Esophagus muscularis mucosa (tissue), 4 donors: ENCODE measurements at places on chromosomes 13 and 19. TPM values are rescaled to one million over a fixed set of nuclear protein-coding genes. Genes with fewer than 3 reads are reported as not detected.

DNA sequence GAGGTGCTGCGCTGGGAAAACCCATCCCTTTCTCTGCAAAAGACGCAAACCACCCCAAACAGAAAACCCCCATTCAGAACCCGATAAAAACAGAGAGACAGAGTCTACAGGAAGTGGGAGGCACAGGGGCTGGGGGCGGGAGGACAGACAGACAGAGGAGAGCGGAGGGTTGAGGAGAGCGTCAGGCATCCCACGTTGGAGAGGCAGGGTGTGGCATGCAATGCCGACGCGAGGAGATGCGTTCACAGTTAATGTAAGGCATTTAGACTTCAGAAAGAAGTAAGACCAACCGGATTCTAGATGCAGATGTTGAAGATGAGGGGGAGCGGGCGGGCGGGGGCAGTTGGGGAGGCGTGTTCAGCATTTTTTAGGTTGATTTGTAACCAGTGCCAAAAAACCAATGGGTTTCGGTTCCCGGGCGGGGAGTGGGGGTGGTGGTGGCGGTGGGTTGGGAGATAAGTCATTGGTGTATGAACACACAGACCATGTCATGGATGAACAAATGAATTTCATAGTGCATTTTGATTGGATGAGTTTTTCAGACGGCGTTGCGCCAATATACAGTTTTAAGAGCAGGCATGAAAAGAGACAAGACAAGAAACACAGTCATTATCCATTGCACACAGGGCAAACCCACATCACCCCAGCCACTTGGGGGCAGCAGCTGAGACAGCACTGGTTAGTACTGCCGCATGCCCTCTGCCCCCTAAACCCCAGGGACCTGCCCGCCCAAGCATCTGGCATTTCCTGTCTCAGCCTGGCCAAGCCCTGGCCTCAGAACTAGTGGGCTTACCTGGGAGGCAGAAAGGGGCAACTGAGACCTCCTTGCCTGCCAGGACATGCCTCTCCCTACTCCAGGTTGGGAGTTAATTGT, 91.3 kb downstream of the IER2 start:
- no peak overlapping the region for H3K27ac ChIP-seq
- no peaks in the 10 kb centered on the region for H3K36me3 ChIP-seq
- no peak for DNase-seq
- H3K27me3 ChIP-seq, result no peaks in the 10 kb centered on the region
- no peaks in the 10 kb centered on the region for H3K4me1 ChIP-seq

GRCh38 chr13:110354123-110354627, 47.1 kb downstream of the COL4A2 start:
- peaks cover 16% of the 10 kb centered on the region for H3K36me3 ChIP-seq
- no peak overlapping the region for H3K4me3 ChIP-seq
- H3K4me1 ChIP-seq, result peaks cover 76% of the 10 kb centered on the region
- H3K27ac ChIP-seq, result peak overlapping the region; percentile 93
- H3K27me3 ChIP-seq, result no peaks in the 10 kb centered on the region

- H3K4me3 ChIP-seq, result peak overlapping the region; percentile 42
- H3K27ac ChIP-seq, result peak overlapping the region; percentile 48
- no peaks in the 10 kb centered on the region for H3K27me3 ChIP-seq
- H3K36me3 ChIP-seq, result no peaks in the 10 kb centered on the region
- DNase-seq, result no peak
Observed at GRCh38 chr13:32737111-32737571, 150.9 kb downstream of the PDS5B start.

DNA sequence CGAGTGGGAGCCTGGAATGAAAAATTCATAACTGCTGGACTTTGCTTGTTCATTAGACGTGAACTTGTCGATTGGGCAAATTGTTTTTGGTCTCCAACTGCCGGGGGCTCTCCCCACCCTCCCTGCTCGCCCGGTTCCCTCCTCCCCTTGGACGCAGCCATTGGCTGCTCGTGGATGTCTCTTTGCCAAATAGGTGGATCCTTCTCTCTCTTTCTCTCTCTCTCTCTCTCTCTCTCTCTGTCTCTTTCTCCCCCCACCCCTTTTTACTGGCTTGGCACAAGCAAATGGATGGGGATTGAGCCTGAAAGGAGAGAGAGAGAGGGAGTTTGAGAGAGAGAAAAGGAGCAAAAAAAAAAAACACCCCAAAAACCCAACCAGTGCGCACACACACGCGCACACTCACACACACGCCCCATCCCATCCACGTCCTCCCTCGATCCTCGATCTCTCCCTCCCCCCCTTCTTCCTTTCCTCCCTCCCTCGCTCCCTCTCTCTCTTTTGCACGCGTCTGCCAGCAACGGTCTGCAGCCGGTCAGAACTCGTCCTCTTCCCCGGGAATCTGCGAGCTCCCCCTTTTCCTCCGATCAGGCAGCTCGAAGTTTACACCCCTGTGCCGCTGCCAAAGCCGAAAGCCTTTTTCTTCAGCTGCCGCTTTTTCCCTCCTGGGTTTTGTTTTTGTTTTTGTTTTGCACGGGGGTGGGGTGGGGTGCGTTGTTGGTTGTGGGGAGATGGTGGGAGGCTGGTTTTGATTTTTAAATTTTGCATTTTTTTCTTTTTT, 27.8 kb downstream of the NFIX start:
- peaks cover 100% of the 10 kb centered on the region for H3K4me1 ChIP-seq
- H3K27ac ChIP-seq, result peak overlapping the region; percentile 97
- H3K4me3 ChIP-seq, result peak overlapping the region; percentile 53
- no peaks in the 10 kb centered on the region for H3K27me3 ChIP-seq
- peak; percentile 95 for DNase-seq
- H3K36me3 ChIP-seq, result no peaks in the 10 kb centered on the region

- no peaks in the 10 kb centered on the region for H3K27me3 ChIP-seq
- H3K27ac ChIP-seq, result no peak overlapping the region
- H3K36me3 ChIP-seq, result no peaks in the 10 kb centered on the region
- H3K4me3 ChIP-seq, result no peak overlapping the region
- peaks cover 7% of the 10 kb centered on the region for H3K4me1 ChIP-seq
Observed at GRCh38 chr19:3821857-3822364, 35.7 kb upstream of the MATK start.

DNA sequence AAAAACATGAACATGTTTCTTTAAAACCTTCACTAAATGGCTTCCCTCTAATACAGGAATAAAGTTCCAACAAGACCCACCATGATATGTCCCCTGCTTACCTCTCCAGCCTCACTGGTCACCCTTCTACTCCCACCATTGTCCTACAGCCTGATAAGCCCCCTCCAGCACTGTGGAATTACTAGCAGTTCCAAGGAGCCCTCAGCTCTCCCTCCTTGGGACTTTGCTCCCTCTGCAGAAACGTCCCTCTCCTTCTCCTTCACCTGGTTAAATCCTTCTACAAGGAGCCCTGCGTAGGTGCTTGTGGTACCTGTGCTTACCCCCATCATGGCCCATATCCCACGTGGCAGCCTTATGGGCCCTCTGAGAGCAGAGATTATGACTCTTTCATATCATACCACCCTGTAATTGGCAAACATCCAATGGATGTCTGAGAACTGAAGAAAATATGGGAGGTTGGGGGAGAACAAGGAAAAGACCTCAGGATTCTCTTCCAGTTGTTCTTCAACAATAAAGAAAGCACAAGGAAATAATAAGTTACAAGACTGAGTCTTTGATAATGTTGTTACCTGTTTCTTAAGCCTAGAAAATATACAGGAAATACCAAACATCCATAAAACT, 26.1 kb upstream of the DOCK9 start:
- peaks cover 50% of the 10 kb centered on the region for H3K4me1 ChIP-seq
- no peaks in the 10 kb centered on the region for H3K36me3 ChIP-seq
- peak; percentile 74 for DNase-seq
- no peak overlapping the region for H3K4me3 ChIP-seq

- no peak overlapping the region for H3K27ac ChIP-seq
- no peaks in the 10 kb centered on the region for H3K36me3 ChIP-seq
- H3K27me3 ChIP-seq, result no peaks in the 10 kb centered on the region
- DNase-seq, result no peak
- H3K4me1 ChIP-seq, result peaks cover 25% of the 10 kb centered on the region
Observed at GRCh38 chr13:41032691-41033376, 13.7 kb upstream of the ELF1 start.

GRCh38 chr13:79427883-79428282, 21.8 kb upstream of the RBM26 start:
- no peaks in the 10 kb centered on the region for H3K27me3 ChIP-seq
- no peak for DNase-seq
- H3K36me3 ChIP-seq, result no peaks in the 10 kb centered on the region
- H3K27ac ChIP-seq, result no peak overlapping the region

GRCh38 chr13:43838909-43839308, 40.6 kb downstream of the CCDC122 start:
- DNase-seq, result no peak
- H3K27me3 ChIP-seq, result no peaks in the 10 kb centered on the region
- H3K36me3 ChIP-seq, result no peaks in the 10 kb centered on the region
- no peak overlapping the region for H3K27ac ChIP-seq

DNA sequence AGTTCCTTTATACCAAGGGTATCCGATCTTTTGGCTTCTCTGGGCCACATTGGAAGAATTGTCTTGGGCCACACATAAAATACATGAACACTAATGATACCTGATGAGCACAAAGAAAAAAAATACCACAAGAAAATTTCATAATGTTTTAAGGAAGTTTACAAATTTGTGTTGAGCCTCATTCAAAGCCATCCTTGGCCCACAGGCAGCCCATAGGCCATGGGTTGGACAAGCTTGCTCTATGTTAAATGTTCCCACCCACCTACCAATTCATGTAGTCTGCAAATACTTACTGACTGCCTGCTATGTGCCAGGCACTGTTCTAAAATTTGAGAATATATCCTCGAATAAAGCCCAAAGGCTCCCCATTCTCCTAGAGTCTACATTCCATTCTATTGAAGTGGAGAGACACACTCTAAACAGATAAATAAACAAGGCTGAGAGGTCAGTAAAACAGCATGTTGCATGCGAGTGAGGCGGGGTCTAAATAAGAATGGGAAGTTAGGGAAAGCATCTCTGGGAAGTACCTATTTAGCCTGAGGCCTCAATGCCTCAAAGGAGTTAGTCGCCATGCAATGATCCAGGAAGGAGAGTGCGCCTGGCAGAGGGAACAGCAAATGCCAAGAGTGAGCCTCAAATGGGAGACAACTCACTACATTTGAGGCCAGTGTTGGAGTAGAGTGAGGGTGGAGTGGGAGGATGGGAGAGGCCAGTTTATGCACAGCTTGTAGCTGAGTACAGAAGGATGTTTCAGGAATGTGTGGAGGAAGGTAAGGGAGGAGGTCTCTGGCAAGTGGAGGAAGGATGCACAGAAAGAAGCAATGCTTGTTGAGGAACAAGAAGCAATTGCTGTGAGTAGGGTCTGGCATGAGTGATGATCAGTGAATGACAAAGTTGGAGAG, 52.5 kb upstream of the CLDN10 start:
- H3K4me3 ChIP-seq, result no peak overlapping the region
- H3K27ac ChIP-seq, result no peak overlapping the region
- no peaks in the 10 kb centered on the region for H3K27me3 ChIP-seq
- H3K36me3 ChIP-seq, result no peaks in the 10 kb centered on the region
- DNase-seq, result no peak

DNA sequence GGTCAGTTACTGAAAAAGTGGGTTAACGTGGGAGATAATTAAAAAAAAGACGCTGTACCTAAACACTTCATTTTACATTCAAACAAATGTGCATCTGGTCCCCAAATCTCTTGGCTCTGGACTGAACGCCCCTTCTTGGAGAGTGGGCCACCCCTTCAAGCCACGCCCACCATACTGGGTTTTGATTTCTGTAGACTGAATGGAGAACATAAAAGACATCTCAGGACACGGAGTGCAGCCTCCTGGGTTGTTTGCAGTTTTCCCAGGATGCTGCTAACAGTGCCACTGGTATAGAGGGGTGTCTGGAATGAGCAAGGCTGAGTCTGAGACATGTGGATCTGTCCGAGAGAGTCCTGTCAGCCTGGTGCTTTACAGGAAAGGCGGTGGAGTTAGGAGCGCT, 10.6 kb downstream of the TFDP1 start:
- no peak for DNase-seq
- no peaks in the 10 kb centered on the region for H3K27me3 ChIP-seq
- no peaks in the 10 kb centered on the region for H3K4me1 ChIP-seq

- no peaks in the 10 kb centered on the region for H3K4me1 ChIP-seq
- no peak for DNase-seq
- no peak overlapping the region for H3K27ac ChIP-seq
- H3K27me3 ChIP-seq, result no peaks in the 10 kb centered on the region
- H3K4me3 ChIP-seq, result no peak overlapping the region
Observed at GRCh38 chr13:109971456-109972090, 185.2 kb upstream of the IRS2 start.

- DNase-seq, result no peak
- H3K4me3 ChIP-seq, result no peak overlapping the region
- H3K36me3 ChIP-seq, result no peaks in the 10 kb centered on the region
- no peaks in the 10 kb centered on the region for H3K4me1 ChIP-seq
Observed at GRCh38 chr13:60001889-60002288, 161.8 kb downstream of the DIAPH3 start.

GRCh38 chr13:102620516-102620915, 23.7 kb downstream of the TPP2 start:
- H3K27me3 ChIP-seq, result no peaks in the 10 kb centered on the region

- peak overlapping the region; percentile 92 for H3K27ac ChIP-seq
- H3K27me3 ChIP-seq, result no peaks in the 10 kb centered on the region
- peaks cover 70% of the 10 kb centered on the region for H3K4me1 ChIP-seq
- H3K4me3 ChIP-seq, result peak overlapping the region; percentile 33
- DNase-seq, result peak; percentile 98
Observed at GRCh38 chr13:110340812-110341444, 33.8 kb downstream of the COL4A2 start.

DNA sequence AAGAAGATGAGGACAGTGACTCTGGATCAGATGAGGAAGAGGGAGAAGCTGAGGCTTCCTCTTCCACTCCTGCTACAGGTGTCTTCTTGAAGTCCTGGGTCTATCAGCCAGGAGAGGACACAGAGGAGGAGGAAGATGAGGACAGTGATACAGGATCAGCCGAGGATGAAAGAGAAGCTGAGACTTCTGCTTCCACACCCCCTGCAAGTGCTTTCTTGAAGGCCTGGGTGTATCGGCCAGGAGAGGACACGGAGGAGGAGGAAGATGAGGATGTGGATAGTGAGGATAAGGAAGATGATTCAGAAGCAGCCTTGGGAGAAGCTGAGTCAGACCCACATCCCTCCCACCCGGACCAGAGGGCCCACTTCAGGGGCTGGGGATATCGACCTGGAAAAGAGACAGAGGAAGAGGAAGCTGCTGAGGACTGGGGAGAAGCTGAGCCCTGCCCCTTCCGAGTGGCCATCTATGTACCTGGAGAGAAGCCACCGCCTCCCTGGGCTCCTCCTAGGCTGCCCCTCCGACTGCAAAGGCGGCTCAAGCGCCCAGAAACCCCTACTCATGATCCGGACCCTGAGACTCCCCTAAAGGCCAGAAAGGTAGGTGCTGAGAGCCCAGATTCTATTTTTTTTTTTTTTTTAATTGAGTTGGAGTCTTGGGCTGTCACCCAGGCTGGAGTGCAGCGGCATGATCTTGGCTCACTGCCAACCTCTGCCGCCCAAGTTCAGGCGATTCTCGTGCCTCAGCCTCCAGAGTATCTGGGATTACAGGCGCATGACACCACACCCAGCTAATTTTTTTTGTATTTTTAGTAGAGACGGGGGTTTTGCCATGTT, 2.3 kb downstream of the PPP1R15A start:
- H3K27ac ChIP-seq, result peak overlapping the region; percentile 97
- peaks cover 48% of the 10 kb centered on the region for H3K4me1 ChIP-seq
- no peaks in the 10 kb centered on the region for H3K27me3 ChIP-seq
- peaks cover 8% of the 10 kb centered on the region for H3K36me3 ChIP-seq
- H3K4me3 ChIP-seq, result peak overlapping the region; percentile 64

The MIR17HG gene
- 1.3 TPM for total RNA-seq

The CEBPA gene
- total RNA-seq, result 5.1 TPM

The SERPINE3 gene
- not detected for total RNA-seq

The NPAS1 gene
- total RNA-seq, result not detected

The TLE6 gene
- 0.75 TPM for total RNA-seq

The ZNF573 gene
- 6.4 TPM for total RNA-seq

The APOC4 gene
- not detected for total RNA-seq

The C1QTNF9B gene
- 0.32 TPM for total RNA-seq

The FFAR2 gene
- not detected for total RNA-seq

The LGI4 gene
- total RNA-seq, result 32.0 TPM

The CEACAM16 gene
- total RNA-seq, result not detected

The SHANK1 gene
- total RNA-seq, result not detected
